ENCODE measurements at places on chromosomes 5 and 9. TPM values are rescaled to one million over a fixed set of nuclear protein-coding genes. Genes with fewer than 3 reads are reported as not detected.

Gene STKLD1
- 0.90 TPM for total RNA-seq

DNA sequence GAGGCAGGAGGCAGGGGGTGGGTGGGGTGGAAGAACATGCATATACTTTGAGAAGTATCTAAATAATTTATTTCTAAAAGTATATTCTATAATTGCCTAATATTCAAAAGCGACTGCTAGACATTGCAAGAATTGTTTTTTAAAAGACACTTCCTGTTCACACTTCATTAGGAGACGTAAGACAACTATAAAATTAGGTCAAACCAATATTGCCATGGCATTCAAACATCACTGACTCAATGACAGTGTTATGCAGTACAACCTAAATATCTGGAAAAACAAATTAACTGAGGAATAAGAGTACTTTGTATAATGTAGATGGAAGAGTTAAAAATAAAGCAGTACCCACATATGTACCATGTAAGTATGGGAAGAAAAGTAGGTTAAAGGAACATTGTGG lies 4.5 kb downstream of the CCNH start:
- H3K27me3 ChIP-seq = no peaks in the 10 kb centered on the region
- no peak overlapping the region for H3K4me3 ChIP-seq
- H3K27ac ChIP-seq = no peak overlapping the region
- peaks cover 16% of the 10 kb centered on the region for H3K4me1 ChIP-seq

DNA sequence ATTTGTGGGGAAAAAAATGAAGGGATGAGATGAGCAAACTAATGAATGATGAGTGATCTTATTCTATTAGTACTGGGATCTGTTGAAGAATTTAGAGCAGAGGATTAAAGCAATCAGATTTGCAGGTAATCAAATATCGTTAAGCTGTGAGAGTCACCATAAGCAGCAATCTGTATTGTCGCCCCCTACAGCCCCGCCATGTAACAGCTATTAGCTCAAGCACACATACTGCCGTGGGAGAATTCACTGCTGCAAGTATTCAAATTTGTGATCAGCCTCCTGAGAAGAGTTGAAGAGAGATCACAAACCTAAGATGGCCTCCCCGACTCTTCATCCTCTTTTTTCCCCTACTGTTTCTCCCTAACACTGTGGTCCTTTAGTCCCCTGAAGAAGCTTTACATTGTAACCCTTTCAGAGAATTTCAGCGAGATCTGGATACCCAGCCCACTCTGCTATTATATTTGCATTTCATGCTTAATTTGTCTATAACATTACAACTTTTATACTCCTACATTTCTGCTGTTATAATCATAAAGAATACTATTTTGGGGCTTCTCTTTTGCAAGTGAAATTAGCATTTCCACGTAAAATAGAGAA lies 28.5 kb upstream of the PHF24 start:
- no peaks in the 10 kb centered on the region for H3K27me3 ChIP-seq
- H3K4me1 ChIP-seq = no peaks in the 10 kb centered on the region
- no peak for DNase-seq
- H3K27ac ChIP-seq = no peak overlapping the region
- H3K36me3 ChIP-seq = no peaks in the 10 kb centered on the region
- no peak overlapping the region for H3K4me3 ChIP-seq

GRCh38 chr9:74443036-74443750 lies 53.9 kb upstream of the RORB start:
- no peaks in the 10 kb centered on the region for H3K4me1 ChIP-seq
- H3K36me3 ChIP-seq = no peaks in the 10 kb centered on the region
- H3K27me3 ChIP-seq = no peaks in the 10 kb centered on the region
- H3K27ac ChIP-seq = no peak overlapping the region
- no peak for DNase-seq

- H3K4me1 ChIP-seq = peaks cover 11% of the 10 kb centered on the region
- H3K27ac ChIP-seq = no peak overlapping the region
- no peak overlapping the region for H3K4me3 ChIP-seq
- no peaks in the 10 kb centered on the region for H3K36me3 ChIP-seq
- DNase-seq = no peak
Observed at GRCh38 chr5:114174131-114174530, 187.7 kb upstream of the KCNN2 start.

Gene EFNA5
- 17.0 TPM for total RNA-seq

DNA sequence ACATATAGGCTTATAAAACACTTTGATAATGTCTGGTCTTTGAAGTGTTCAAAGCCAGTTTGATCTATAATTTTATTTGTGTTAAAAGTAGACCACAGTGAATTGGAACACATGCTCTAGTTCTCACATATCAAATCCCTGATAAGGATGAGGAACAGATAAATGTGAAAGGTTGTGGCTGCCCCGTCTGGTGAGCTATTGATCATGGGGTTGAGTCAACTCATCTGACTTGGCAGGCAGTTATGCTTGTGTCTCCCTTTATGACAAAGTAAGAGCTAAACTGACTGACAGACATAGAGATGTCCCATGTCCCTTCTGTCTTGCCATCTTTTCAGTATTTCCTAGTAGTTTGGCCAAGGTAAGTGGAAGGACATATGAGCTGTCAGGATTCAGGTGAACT lies 2.9 kb upstream of the ERMP1 start:
- DNase-seq = no peak
- H3K36me3 ChIP-seq = no peaks in the 10 kb centered on the region
- H3K4me1 ChIP-seq = no peaks in the 10 kb centered on the region
- no peaks in the 10 kb centered on the region for H3K27me3 ChIP-seq

Gene SLC2A6
- 5.2 TPM for total RNA-seq

GRCh38 chr5:140336388-140336787 lies 10.0 kb downstream of the HBEGF start:
- H3K4me1 ChIP-seq = no peaks in the 10 kb centered on the region
- H3K27ac ChIP-seq = peak overlapping the region; percentile 19
- H3K4me3 ChIP-seq = no peak overlapping the region
- peaks cover 43% of the 10 kb centered on the region for H3K36me3 ChIP-seq
- no peaks in the 10 kb centered on the region for H3K27me3 ChIP-seq
- no peak for DNase-seq

Gene OGN
- 39.1 TPM for total RNA-seq

DNA sequence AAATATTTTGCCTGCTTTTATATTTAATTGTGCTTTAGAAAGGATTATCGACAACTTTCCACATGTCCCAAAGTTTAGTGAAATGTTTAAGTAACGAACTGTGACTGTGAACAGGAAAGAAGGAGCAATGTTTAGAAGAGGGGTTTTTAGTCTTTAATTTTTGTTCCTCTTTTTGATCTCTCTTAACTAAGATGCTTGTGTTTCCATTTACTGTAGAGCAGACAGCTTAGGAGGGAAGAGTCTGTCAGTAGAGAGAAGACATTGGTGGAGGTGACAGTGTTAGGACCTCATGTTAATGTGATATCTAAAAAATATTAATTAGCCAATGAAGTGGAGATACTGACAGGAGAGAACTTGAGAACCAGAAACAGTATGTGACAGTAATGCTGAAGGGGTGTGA lies 92.2 kb downstream of the RASGRF2 start:
- no peaks in the 10 kb centered on the region for H3K27me3 ChIP-seq
- H3K4me3 ChIP-seq = no peak overlapping the region
- no peak for DNase-seq
- no peaks in the 10 kb centered on the region for H3K4me1 ChIP-seq
- H3K36me3 ChIP-seq = no peaks in the 10 kb centered on the region

Gene F2RL1
- total RNA-seq = 10.6 TPM

GRCh38 chr9:73037613-73038012 lies 84.8 kb upstream of the ALDH1A1 start:
- no peaks in the 10 kb centered on the region for H3K36me3 ChIP-seq
- H3K27ac ChIP-seq = no peak overlapping the region

DNA sequence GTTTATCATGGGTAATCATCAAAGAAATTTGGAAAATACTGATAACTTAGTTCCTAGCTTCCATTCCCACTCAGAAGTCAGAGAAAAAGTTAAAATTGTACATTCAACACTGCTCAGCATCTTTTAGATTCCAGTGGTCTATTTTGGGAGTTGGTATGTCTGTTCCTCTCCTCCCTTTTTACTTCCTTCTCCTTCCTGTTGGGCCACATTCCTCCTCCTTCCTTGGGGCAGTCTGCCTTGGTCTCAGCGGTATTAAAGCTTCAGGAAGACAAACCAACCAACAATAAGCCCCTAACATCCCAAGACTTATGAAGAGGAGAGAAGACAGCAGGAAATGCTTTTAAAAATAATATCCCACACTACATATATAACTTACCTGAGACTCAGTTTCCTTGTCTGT lies 49.9 kb upstream of the SSBP2 start:
- H3K27me3 ChIP-seq = no peaks in the 10 kb centered on the region
- DNase-seq = no peak

Gene OR1Q1
- not detected for total RNA-seq

DNA sequence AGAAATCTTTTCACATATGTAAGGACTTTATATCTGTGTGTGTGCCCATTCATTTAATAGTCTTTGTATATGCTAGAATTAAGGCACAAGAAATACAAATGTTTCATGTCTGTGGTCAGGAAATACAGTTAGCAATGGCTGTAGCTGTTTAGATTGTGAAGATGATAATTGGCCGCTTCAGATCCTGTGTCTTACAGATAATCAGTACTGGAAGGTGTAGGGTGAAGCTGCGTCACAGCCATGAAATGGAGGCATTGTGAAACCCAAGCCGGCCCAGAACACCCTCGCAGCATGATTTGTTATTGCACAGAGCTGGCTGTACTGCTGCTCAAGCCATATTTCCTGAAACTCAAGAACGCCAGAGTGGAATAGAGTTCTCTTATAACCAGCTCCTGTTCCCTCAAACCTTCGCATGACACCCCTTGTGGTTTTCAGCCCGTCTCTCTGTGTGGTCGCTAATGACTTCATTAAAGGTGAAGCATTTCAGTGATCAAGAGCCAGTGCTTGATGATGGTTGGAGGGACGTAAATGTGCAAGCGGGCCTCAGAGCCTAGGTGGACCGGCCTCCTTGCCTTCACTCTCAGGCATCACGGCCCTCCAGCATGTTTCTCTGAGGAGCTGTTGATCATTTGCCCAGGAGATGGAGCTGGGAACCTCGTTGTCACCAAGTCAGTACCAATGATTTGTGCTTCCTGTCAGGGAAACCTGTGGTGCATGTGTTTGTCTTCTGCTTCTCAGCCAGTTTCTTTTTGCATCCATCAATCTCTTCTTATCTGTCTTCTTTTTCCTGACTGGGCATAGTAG lies 80.1 kb downstream of the F2RL2 start:
- H3K4me1 ChIP-seq = no peaks in the 10 kb centered on the region
- DNase-seq = no peak
- H3K27me3 ChIP-seq = no peaks in the 10 kb centered on the region
- H3K4me3 ChIP-seq = no peak overlapping the region

- H3K4me1 ChIP-seq = no peaks in the 10 kb centered on the region
- H3K27me3 ChIP-seq = no peaks in the 10 kb centered on the region
- DNase-seq = no peak
- peak overlapping the region; percentile 33 for H3K27ac ChIP-seq
- H3K36me3 ChIP-seq = no peaks in the 10 kb centered on the region
Observed at GRCh38 chr5:173310218-173310769, 17.9 kb downstream of the STC2 start.

DNA sequence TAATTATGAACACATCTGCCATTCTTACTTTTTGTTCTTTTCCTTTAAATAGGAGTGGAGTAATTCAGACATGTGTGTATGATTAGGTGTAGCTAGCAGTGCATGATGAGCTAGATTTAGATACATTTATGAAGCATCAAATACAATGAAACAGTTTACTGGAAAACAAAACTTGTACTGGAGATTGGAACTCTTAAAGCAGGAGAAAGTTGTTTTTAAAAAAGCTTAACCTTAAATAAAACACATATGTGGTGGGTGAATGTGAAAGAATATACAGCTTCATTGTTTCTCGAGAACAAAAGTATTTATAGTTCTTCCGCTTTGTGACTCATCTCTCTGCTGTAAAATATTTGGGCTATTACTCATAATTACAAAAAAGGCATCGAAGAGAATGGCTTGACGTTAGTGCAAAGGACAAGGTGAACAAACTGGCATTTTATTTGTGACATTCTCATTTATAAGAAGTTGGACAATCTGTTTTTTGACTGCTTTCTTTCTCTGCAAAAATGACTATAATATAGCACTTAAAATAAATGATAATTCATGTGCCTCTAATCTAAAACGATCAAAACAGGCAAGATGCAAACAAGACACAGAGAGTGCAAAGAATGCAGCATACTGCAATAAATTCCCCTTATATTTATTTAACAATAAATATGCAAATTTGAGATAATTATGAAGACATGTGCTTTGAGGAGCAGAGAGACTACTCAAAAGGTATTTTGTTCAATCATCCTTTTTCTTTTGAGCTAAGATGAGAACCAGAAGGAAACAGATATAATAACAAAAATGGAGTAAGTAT lies 478.8 kb downstream of the CETN3 start:
- no peaks in the 10 kb centered on the region for H3K27me3 ChIP-seq
- no peak overlapping the region for H3K4me3 ChIP-seq
- no peaks in the 10 kb centered on the region for H3K36me3 ChIP-seq
- no peaks in the 10 kb centered on the region for H3K4me1 ChIP-seq
- DNase-seq = no peak

DNA sequence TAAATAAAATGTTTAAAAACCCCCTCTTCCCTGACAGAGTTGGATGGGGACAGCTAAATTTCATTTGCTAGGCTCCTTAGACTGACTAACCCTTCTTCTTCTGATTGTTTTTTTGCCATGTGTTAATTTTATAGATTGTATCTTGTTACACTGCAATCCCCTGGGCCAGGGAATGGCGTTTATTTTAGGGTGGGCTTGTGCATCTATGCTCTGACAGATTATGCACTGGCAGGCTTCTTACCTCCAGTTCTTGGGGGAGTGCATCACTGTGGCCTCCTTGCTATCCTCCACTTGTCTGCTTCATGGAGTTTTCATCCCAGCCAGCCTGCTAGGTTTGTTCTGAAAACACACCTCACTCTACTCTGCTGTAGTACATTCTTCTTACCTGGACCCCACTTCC lies 159.8 kb downstream of the DROSHA start:
- H3K36me3 ChIP-seq = no peaks in the 10 kb centered on the region
- H3K27ac ChIP-seq = no peak overlapping the region
- no peaks in the 10 kb centered on the region for H3K27me3 ChIP-seq
- no peak overlapping the region for H3K4me3 ChIP-seq
